ENCODE measurements at places on chromosomes 2 and 18.

DNA sequence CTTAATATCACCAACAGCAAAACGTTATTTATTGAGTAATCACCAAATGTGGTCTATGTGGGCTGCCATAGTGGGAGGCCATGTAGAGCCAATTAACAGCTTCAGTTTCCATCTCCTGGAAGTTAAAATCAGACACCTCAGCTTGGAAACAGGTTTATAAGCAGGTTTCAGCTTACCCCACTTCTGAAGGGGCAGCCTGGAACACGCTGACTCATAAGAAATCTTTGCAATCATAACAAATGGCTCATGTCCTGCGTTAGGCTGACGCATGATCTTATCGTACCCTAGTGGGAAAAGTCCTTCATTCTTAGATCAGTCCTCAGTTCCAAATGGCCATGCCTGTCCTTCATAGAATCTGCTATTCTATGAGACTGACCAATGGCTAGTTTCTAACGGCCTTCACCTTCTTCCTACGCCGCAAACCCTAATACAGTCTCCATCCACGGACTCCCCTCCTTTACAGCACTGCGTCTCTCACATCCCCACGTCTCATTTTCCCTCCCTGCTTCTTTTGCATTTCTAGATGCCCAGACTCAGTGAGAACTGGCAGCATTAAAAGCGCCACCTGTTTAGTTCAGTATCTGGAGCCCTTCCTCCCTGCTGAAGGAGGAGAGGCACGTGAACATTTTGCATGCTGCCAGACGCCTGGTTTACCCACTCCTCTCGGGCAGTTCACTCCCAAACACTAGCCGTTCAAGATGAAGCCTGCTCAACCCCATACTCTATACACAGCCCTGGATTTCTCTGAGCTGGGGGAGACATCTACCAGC, 24.2 kb upstream of the BZW1 start:
- no peaks in the 10 kb centered on the region for H3K36me3 ChIP-seq
- H3K4me3 ChIP-seq = no peak overlapping the region

- H3K27me3 ChIP-seq = no peaks in the 10 kb centered on the region
- no peak overlapping the region for H3K4me3 ChIP-seq
- H3K27ac ChIP-seq = no peak overlapping the region
- DNase-seq = no peak
- no peaks in the 10 kb centered on the region for H3K4me1 ChIP-seq
Measured at GRCh38 chr2:239625156-239625845, 224.5 kb upstream of the HDAC4 start.

- H3K36me3 ChIP-seq = no peaks in the 10 kb centered on the region
- no peaks in the 10 kb centered on the region for H3K27me3 ChIP-seq
- H3K4me1 ChIP-seq = no peaks in the 10 kb centered on the region
- H3K27ac ChIP-seq = no peak overlapping the region
Measured at GRCh38 chr2:23635442-23636340, 250.7 kb downstream of the KLHL29 start.

- peaks cover 6% of the 10 kb centered on the region for H3K4me1 ChIP-seq
- H3K4me3 ChIP-seq = no peak overlapping the region
- no peak for DNase-seq
- H3K36me3 ChIP-seq = no peaks in the 10 kb centered on the region
- H3K27me3 ChIP-seq = no peaks in the 10 kb centered on the region
- H3K27ac ChIP-seq = peak overlapping the region; percentile 53
Measured at GRCh38 chr2:136013955-136014354, 28.5 kb upstream of the DARS1 start.

- peak overlapping the region; percentile 93 for H3K4me3 ChIP-seq
- H3K27ac ChIP-seq = peak overlapping the region; percentile 96
- H3K27me3 ChIP-seq = no peaks in the 10 kb centered on the region
- H3K36me3 ChIP-seq = no peaks in the 10 kb centered on the region
- peaks cover 3% of the 10 kb centered on the region for H3K4me1 ChIP-seq
Measured at GRCh38 chr18:23453680-23454058, 582 bp downstream of the RIOK3 start.

- H3K4me1 ChIP-seq = no peaks in the 10 kb centered on the region
- H3K4me3 ChIP-seq = no peak overlapping the region
- no peaks in the 10 kb centered on the region for H3K36me3 ChIP-seq
- no peak overlapping the region for H3K27ac ChIP-seq
- no peak for DNase-seq
Measured at GRCh38 chr2:141195087-141195486, 935.7 kb downstream of the LRP1B start.

DNA sequence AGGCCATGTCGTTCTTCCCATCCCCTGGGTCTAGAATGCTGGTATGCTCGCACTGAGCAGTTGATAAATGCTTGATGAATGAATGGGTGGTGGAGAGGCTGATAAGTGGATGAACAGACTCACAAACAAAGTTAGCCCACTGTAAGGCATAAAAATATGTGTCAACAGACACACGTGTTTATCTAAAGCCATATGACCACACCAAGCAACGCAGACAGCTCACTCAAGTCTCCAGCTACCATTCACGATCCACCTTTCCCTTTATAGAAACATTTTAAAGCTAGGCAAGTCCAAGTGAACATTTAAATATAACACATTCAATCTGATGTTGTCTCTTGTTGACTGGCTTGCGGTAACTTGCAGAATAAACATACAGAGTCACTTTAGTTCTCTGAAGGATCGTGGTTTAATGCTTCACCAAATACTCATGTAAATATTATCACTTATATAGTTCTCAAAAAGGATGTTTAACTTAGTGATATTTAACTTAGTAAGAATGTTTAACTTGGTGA, 105.5 kb downstream of the NOL10 start:
- peaks cover 4% of the 10 kb centered on the region for H3K36me3 ChIP-seq
- no peaks in the 10 kb centered on the region for H3K27me3 ChIP-seq
- H3K4me3 ChIP-seq = no peak overlapping the region

- no peaks in the 10 kb centered on the region for H3K27me3 ChIP-seq
- H3K27ac ChIP-seq = no peak overlapping the region
- no peak overlapping the region for H3K4me3 ChIP-seq
- H3K36me3 ChIP-seq = no peaks in the 10 kb centered on the region
- DNase-seq = no peak
Measured at GRCh38 chr2:198004173-198004572, 199.8 kb downstream of the PLCL1 start.

DNA sequence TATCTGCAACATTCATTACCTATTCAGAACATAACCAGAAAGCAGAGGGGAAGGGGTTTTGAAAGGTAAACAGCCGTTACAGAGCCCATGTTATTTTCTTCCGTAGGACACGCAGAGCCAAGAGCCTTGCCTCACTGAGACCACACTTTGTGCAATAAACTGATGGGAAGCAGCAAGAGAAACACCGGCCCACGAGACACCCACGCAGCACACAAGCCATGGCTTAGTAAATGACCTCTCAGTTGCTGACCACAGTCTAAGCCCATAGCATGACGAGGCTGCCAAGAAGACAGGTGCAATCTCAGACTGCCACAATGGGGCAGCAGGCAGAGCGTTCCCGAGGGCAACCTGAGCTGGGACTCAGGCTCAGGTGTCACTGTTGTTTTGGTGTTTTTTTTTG, 59.6 kb downstream of the CABYR start:
- H3K4me3 ChIP-seq = no peak overlapping the region

DNA sequence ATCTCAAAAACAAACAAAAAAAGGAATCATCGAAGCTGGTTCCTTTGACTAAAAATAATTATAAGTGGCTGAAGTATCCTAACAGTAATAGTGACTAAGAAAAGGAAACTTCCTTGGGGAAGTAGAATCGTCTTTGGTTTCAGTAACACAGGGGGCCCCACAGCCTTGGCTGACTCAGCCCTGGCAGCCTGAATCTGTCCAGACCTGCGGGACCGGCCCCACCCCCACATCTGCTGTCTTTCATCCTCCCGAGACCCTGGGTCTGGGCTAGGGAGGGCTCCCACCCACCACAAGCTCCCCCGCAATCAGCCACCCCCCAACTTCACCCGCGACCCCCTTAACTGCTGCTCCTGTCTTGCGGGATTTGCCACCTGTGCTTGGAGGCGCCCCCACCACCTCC, 1452.6 kb upstream of the ACVR2A start:
- no peak for DNase-seq
- no peaks in the 10 kb centered on the region for H3K27me3 ChIP-seq
- H3K4me1 ChIP-seq = no peaks in the 10 kb centered on the region
- no peak overlapping the region for H3K4me3 ChIP-seq
- H3K27ac ChIP-seq = no peak overlapping the region
- no peaks in the 10 kb centered on the region for H3K36me3 ChIP-seq

GRCh38 chr18:71036783-71037182, 747.9 kb downstream of the SOCS6 start:
- no peak for DNase-seq
- H3K27ac ChIP-seq = no peak overlapping the region
- no peaks in the 10 kb centered on the region for H3K4me1 ChIP-seq
- H3K4me3 ChIP-seq = no peak overlapping the region
- no peaks in the 10 kb centered on the region for H3K27me3 ChIP-seq
- no peaks in the 10 kb centered on the region for H3K36me3 ChIP-seq

DNA sequence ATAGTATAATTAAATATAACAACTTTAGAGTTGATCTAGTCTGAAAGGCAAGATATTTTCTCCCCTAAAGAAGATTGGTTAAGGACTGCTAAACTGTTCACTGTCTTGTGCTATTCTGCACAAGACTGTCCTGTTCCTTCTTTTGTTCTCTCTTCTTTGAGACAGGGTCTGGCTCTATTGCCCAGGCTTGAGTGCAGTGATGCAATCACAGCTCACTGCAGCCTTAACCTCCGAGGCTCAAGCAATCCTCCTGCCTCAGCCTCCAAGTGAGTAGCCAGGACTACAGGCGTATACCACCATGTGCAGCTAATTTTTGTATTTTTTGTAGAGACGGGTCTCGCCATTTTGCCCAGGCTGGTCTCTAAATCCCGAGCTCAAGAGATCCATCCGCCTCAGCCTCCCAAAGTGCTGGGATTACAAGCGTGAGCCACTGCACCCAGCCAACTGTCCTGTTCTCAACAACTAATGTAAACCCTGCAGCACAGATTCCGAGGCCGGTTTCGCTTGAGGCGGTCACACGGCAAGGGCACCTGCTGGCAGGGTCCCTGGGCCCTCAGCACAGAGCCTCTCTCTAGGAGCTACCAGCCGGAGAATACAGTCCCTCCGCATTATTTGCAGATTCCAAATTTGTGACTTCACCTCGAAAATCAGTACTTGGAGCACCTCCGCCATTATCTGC, 16.4 kb downstream of the PXDN start:
- H3K4me3 ChIP-seq = peak overlapping the region; percentile 27
- no peak overlapping the region for H3K27ac ChIP-seq
- H3K4me1 ChIP-seq = peaks cover 2% of the 10 kb centered on the region
- no peaks in the 10 kb centered on the region for H3K27me3 ChIP-seq
- H3K36me3 ChIP-seq = no peaks in the 10 kb centered on the region
- no peak for DNase-seq

DNA sequence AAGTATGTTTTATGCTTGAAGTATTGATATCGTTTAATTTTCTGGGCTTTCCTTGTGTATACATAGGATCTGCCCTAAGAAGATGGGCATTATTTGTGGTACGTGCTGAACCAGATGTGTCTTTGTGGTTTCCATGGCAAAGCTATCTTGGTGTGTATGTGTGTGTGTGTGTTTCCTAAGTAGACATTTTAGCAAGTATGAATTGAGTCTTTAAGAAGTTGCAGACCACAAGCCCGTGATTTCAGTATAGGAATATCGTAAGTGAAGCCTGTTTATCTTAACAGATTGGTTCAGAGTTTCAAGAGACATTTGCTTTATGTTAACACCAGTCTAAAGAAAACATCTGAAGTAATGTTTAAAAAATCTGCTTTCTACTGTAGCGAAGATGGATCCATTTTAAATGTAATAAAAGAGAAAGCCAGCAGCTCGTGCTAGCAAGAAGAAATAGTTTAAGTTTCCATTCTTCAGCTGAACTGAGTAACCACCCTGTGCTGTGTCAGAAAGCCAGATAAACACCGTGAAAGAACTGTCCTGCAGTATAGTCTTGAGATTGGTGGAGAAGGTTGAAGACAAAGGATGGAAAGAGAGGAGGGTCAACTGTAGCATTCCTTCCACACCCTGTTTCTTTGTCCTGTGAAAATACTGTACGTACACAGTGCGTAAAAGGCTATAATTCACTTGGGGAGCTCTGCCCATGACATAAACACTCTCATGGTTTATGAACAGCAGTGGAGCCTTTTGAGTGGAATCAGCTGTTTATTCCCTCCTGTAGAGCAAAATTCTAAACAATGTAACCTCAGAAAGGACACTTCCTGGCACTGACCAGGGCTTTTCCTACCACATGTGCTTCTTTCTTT, 91.9 kb upstream of the FOSL2 start:
- no peak overlapping the region for H3K4me3 ChIP-seq
- no peak overlapping the region for H3K27ac ChIP-seq
- no peaks in the 10 kb centered on the region for H3K4me1 ChIP-seq
- H3K27me3 ChIP-seq = no peaks in the 10 kb centered on the region
- DNase-seq = no peak

DNA sequence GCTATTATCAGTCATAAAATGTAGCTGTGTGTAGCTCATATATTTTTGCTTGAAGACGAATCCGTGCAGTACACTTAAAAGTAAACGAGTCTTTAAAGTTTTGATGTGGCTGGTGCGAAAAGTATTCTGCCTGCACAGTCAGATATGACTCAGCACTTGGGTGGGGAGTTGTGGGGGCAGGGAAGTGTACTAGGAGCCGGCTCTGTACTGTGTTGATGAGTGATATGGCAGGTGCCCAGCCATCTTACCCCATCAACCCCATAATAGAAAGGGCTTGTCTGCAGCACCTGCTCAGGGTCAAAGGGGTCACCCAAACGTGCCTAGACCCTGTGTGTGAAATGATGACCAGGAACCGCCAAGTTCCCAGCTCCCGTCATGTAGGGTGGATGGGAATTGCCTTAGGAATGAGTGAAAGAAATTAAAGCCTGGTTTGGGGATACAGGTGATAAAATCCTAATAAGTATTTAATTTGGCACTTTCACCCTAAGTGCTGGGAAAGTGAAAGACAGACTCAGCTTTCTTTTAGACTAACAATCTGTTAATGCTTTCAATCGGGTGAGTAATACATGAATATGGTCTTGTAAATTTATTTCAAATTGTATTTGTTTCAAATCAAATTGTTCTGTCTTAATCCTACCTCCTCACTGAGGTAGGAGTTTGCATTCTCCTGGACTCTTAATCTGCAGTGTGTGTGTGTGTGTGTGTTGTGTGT, 48.0 kb downstream of the BCL2L11 start:
- no peak overlapping the region for H3K4me3 ChIP-seq
- no peak overlapping the region for H3K27ac ChIP-seq

DNA sequence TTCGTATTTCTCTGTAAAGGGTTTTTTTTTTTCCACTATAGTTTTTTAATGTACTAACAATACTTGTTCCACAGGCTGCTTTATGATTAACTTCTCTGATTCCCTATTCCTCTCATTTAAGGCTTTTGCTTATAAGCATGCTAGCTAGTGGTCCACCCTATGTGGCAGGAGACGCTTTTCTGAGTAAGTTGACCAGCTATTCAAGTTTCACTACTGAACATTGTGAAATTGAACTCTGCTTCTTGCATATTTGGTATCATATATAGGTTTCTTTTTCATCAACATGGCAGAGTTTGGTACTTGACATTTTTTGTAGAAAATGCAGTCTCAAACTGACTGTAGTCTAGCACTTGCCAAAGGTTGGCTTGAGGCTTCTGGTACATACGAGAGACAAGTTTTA, 74.2 kb downstream of the OTX1 start:
- H3K36me3 ChIP-seq = no peaks in the 10 kb centered on the region
- no peak for DNase-seq
- no peak overlapping the region for H3K4me3 ChIP-seq
- H3K4me1 ChIP-seq = no peaks in the 10 kb centered on the region

- no peak overlapping the region for H3K27ac ChIP-seq
- no peaks in the 10 kb centered on the region for H3K4me1 ChIP-seq
- H3K4me3 ChIP-seq = no peak overlapping the region
Measured at GRCh38 chr2:179751163-179751809, 110.1 kb downstream of the ZNF385B start.

Data from pancreas (tissue), 10 donors.